ENCODE measurements at places on chromosomes 4 and X.

- DNase-seq = no peak
Observed at GRCh38 chrX:51456246-51456645, 40.1 kb downstream of the NUDT11 start.

- no peak for DNase-seq
Observed at GRCh38 chr4:5460106-5460801, 248.1 kb downstream of the EVC2 start.

GRCh38 chr4:128517739-128518510, 230.3 kb upstream of the PGRMC2 start:
- DNase-seq = no peak

GRCh38 chr4:55314141-55314820, 31.8 kb upstream of the SRD5A3 start:
- DNase-seq = no peak

DNA sequence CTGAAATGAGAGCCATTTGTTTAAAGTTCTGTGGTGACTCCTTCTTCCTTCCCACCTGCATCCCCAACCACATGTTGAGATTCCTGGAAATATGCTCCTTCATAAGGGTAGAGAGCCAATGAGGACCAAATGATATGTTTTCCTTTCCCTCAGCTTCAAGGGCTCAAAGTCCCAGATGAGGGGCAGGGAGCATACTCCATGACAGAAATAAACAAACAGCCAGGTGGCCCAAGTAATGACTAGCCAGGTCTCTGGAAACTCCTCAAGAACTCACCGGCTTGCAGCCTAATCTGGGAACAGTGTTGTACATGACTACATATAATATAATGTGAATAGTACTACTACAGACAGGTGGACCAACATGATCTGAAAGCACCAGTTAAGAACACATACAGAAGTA, 392.3 kb downstream of the PACRGL start:
- DNase-seq = no peak

- DNase-seq = no peak
Observed at GRCh38 chr4:48968814-48969213, 17.3 kb upstream of the CWH43 start.

GRCh38 chr4:56424697-56425514, 10.5 kb downstream of the PPAT start:
- no peak for DNase-seq

GRCh38 chrX:9927698-9928482, 39.3 kb upstream of the CLDN34 start:
- no peak for DNase-seq

- no peak for DNase-seq
Observed at GRCh38 chr4:110837896-110838450, 215.1 kb upstream of the PITX2 start.

GRCh38 chr4:87141428-87141827, 79.0 kb downstream of the KLHL8 start:
- no peak for DNase-seq

GRCh38 chr4:87677731-87678130, 27.7 kb downstream of the DMP1 start:
- DNase-seq = no peak

GRCh38 chr4:75683482-75684155, 10.4 kb upstream of the G3BP2 start:
- DNase-seq = no peak

DNA sequence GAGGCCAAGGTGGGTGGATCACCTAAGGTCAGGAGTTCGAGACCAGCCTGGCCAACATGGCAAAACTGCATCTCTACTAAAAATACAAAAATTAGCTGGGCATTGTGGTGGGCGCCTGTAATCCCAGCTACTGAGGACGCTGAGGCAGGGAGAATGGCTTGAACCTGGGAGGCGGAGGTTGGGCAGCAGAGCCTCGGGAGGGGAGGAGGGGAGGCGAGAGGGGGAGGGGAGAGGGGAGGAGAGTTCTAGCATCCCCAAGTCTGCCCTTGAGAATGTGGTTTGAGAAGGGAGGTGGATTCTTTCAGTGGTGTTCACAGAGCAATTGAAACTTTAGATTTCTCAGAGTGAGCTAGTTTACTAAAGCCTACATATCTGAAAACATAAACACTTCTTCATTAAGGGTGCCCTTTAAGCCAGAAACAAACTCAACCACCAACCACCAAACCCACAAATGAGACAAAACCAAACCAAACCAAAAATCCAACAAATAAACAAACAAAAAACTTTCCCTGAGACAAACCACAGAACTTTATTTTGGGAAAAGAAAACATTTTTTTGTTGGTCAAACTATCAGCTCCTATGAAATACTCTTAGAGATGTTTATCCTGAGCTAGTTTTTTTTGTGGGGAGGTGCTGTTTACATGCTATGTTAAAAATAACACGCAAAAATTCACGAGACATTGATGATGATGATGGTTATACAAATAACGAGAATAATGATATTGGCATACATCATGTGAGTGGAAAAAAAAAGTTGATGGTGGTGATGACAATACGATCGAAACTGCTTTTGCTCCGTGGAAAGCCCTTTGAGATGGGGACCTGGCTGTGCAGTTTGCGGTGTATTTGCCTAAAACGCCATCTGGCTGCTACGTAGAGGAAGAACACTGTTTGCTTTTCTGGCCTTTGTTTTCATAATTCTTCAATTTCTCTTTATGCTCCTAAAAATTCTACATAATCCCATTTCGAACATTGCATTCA, 98.2 kb upstream of the PRKX start:
- DNase-seq = no peak

- no peak for DNase-seq
Observed at GRCh38 chrX:41066391-41066790, 18.9 kb upstream of the USP9X start.

DNA sequence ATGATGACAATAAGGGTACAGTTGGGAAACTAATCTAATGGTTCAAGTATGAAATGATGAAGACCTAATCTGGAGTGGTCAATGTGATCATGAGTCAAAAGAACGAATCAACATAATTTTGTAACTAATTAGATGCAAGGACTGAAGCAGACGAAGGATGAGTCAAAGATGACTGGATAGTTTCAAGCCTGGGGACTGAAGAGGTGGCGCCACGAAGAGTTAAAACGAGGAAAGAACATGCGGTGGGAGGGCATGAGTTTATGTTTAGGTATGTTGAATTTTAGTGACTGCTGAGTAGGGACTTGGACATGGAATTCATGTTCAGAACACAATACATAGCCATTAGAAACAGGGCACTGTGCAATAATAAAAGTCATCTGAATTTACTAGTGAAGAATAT, 221.5 kb upstream of the FAM241A start:
- no peak for DNase-seq

- no peak for DNase-seq
Observed at GRCh38 chrX:130841776-130842175, 61.2 kb downstream of the ENOX2 start.

DNA sequence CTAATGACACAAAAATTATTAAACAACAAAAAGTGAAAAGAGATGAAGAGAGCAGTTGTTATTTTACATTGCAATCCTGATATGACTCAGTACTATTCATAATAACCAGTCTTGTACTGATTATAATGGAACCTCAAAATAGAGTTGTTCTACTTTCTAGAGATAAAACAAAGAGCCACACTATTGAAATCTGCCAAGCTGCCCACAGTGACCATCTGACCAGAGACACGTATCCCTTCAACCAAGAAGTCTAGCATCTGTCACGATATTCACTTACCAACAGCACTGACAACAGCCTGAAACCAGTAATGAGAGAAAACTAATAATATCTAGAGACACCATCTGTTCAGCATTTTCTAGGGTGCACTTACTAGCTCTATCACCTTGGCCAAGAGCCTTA, 466.7 kb downstream of the NKX6-1 start:
- no peak for DNase-seq

GRCh38 chrX:14865201-14865600, 7.7 kb downstream of the FANCB start:
- no peak for DNase-seq

DNA sequence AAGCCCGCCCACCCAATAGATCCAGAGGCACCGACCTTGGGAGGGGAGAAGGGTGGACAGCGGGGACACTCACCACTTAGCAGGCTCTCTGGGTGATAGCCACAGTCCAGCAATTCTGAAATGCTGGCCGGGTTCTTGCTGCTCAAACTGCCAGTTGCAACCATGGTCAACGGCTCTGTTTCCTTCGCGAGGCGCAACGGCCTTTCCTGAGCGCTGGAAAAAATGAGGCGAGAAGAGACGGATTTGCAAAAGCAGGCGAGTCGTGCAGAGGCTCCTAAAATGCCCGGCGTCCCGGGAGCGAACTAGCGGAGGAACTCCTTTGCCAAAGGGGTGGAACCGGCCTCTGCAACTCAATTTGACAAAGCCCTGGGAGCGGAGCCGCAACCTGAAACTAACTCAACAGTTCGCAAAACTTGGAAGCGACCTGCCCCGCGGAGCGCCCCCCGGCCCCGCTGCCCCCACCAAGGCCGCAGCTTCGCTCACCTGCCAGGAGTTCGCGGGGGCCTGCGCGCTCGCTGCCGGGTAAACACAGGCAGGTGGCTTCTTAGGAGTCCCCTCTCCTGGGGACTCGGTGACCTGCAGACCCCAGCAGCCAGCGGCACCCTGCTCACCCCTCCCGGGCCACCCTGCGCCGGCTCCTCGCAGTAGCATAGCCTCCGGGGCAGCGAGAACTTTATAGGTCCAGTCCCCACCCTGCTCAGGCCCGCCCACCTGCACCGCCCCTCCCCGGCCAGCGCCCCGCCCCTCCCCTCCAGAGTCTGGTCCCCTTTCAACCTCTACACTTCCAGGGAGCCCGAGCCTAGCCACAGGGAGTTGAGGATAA, at the start of gene DDIT4L:
DDIT4L (minus strand) TSS at position 649 of the 823 bp plus-strand sequence; CDS start at position 164, 485 bp downstream.
- DNase-seq = peak; percentile 5

- DNase-seq = no peak
Observed at GRCh38 chr4:73127839-73128453, 58.4 kb upstream of the COX18 start.

DNA sequence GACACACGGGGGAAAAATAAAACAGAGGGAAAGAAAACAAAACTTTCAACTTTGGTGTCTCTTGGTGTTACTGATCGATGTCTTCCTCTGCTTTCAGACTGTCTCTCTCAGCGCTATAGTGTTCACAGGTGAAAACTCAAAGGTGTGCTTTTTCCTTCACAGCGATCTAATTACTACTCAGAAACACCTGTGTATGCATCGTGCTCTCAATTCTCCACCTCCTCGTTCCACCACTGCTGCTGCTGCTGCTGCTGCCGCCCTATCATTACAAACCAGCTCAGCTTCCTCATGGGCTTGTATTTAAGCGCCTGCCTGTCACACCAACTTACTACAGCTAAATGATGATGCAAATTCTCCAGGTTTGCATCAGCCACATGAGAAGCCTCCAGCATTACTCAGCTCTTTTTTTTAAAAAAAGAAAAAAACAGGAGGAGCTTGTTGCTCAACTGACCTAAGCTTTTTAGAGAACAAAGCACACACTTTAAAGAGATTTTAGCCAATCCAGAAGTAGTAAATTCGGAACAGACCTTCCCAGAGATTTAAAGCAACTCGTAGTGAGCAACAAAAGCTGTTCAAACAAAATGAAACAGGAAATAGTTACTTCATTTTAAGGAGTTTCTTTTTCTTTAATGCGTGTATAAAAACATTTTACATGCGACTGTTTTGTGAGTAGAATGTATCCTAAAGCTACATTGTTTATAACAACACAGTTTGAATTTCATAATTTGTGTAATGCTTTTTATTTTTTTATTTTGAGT, at the start of gene SLC7A11:
SLC7A11 (minus strand) TSS at position 274 of the 758 bp plus-strand sequence. CDS start 280 bp downstream, outside the sequence.
- no peak for DNase-seq

GRCh38 chrX:52359614-52360232, 9.1 kb upstream of the XAGE2 start:
- DNase-seq = no peak

- DNase-seq = no peak
Observed at GRCh38 chrX:145727476-145727875, 90.2 kb upstream of the SLITRK2 start.

- DNase-seq = no peak
Observed at GRCh38 chrX:16113978-16114565, 9.3 kb upstream of the GRPR start.

- no peak for DNase-seq
Observed at GRCh38 chr4:81166458-81167160, 48.4 kb downstream of the PRKG2 start.

DNA sequence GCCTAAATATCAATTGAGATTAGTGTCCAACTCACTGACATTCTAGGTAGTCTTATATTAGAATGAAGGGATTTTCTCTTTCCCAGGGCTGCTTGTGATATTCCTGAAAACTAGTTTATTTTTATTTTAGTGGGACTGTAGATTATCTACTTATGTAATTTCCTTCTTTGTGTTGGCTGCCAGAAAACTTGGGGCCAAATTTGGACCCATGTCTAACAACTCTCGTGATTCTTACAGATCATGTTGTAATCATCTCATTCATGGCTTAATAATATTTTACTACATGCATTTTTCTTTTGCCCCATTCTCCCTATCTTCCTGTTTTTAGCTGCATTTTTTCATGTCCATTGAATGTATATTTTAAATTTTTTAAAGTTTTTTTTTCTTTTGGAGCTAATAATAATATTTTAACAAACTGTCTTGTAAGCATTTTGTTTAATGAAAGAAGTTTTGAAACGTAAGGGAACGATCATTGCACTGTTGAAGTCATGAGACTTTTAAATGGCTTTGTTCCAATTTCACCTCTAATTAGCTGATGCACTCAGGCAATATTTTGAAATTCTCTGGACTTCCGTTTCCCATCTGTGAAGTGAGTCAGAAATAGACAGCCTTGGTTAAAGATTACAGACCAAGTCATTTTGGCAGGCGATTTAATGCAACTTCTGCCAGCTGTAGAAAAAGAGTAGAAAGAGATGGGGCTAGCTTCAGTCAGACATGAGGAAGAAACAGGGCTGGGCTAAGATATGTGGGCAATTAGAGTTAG, 14.3 kb upstream of the TDO2 start:
- DNase-seq = no peak

DNA sequence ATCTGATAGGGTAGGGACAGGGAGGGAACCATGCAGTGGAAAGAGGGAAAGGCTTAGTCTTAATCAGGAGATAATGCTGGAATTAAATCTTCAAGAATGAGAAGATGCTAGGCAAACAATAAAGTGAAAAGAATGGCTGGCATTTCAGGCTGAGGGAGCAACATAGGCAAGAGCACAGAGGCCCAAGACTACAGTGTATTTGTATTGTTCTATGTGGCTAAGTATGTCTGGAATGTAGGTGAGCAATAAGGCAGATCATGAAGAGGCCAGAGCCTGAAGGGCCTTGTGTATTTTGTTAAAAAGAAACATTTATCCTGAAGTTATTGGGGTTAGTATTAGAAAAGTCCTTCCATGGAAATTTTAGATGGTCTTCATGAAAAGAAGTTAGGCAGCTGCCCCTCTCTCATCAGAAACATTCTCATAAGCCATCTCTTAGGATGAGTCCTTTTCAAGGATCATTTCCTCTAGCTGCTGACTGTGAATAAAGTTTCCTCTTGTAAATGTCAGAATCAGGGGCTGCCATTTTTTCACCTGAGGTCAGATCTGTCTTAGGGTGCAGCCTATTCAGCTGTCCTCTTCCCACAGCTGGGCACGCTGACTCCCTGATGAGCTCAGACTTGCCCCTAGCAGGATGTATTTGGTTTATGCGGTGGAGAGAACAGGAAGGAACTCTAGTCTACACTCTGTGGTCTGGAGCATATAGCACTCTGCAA, 46.3 kb downstream of the ATP10D start:
- DNase-seq = no peak
